Activated naive CD8-positive, alpha-beta T cell treated with anti-CD3 and anti-CD28 coated beads, Interleukin-2, amount 50 U/mL, for 24 hours (primary cell): ENCODE measurements at places on chromosomes 16 and 17.
A peak's percentile ranks its signal among the peaks of the same experiment; 100 is the strongest.

- no peak overlapping the region for H3K4me3 ChIP-seq
- no peaks in the 10 kb centered on the region for H3K4me1 ChIP-seq
- H3K27ac ChIP-seq, result no peak overlapping the region
- DNase-seq, result no peak
- no peaks in the 10 kb centered on the region for H3K27me3 ChIP-seq
- H3K36me3 ChIP-seq, result peaks cover 29% of the 10 kb centered on the region
Measured at GRCh38 chr16:23491490-23492391, 18.6 kb downstream of the GGA2 start.

- H3K36me3 ChIP-seq, result no peaks in the 10 kb centered on the region
- no peak overlapping the region for H3K27ac ChIP-seq
- H3K4me1 ChIP-seq, result no peaks in the 10 kb centered on the region
- no peak for DNase-seq
Measured at GRCh38 chr17:70771804-70772386, 602.6 kb downstream of the KCNJ2 start.

- H3K27me3 ChIP-seq, result peaks cover 2% of the 10 kb centered on the region
- DNase-seq, result no peak
- peaks cover 10% of the 10 kb centered on the region for H3K36me3 ChIP-seq
- H3K4me3 ChIP-seq, result peak overlapping the region; percentile 1
- H3K27ac ChIP-seq, result peak overlapping the region; percentile 90
Measured at GRCh38 chr17:27469256-27469655, 13.0 kb downstream of the KSR1 start.

DNA sequence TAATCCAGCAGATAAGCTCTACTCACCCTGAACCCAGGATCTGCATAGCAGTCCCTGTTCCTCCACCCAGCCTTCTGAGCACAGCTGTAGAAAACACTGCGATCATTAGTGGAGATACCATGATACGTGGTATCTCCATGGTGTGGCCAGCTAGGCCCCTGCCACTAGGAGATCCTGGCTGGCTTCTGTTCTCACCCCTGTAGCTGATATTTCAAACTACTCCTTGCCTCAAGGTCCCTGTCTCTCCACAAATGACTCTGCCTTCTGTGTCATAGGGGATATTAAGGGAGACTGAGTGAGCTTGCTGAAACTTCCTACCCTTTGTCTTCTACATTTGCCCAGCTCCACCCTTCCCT lies 44.3 kb downstream of the ERN1 start:
- no peak for DNase-seq
- peaks cover 6% of the 10 kb centered on the region for H3K36me3 ChIP-seq
- H3K27me3 ChIP-seq, result no peaks in the 10 kb centered on the region
- peaks cover 26% of the 10 kb centered on the region for H3K4me1 ChIP-seq
- no peak overlapping the region for H3K27ac ChIP-seq
- H3K4me3 ChIP-seq, result no peak overlapping the region

- peaks cover 7% of the 10 kb centered on the region for H3K36me3 ChIP-seq
- peak overlapping the region; percentile 95 for H3K27ac ChIP-seq
Measured at GRCh38 chr16:48612611-48613010, 2.6 kb upstream of the N4BP1 start.

GRCh38 chr16:49510141-49510540 lies 136.5 kb downstream of the C16orf78 start:
- H3K4me1 ChIP-seq, result no peaks in the 10 kb centered on the region
- H3K27ac ChIP-seq, result no peak overlapping the region
- no peaks in the 10 kb centered on the region for H3K27me3 ChIP-seq
- DNase-seq, result no peak
- H3K4me3 ChIP-seq, result no peak overlapping the region
- no peaks in the 10 kb centered on the region for H3K36me3 ChIP-seq
